ENCODE measurements at places on chromosomes 2 and 18.

- DNase-seq = no peak
Observed at GRCh38 chr2:68103709-68104055, 40.9 kb upstream of the C1D start.

DNA sequence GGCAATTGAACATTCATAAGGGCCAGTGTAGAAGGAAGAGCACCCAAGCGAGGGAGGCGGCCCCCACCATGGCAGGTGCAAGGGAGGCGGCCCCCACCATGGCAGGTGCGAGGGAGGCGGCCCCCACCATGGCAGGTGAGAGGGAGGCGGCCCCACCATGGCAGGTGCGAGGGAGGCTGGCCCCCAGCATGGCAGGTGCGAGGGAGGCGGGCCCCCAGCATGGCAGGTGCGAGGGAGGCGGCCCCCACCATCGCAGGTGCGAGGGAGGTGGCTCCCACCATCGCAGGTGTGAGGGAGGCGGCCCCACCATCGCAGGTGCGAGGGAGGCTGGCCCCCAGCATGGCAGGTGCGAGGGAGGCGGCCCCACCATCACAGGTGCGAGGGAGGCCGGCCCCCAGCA is 24.7 kb upstream of the GPC1 start:
- no peak for DNase-seq

GRCh38 chr2:102367331-102367971 is 11.9 kb downstream of the IL18R1 start:
- DNase-seq = no peak

DNA sequence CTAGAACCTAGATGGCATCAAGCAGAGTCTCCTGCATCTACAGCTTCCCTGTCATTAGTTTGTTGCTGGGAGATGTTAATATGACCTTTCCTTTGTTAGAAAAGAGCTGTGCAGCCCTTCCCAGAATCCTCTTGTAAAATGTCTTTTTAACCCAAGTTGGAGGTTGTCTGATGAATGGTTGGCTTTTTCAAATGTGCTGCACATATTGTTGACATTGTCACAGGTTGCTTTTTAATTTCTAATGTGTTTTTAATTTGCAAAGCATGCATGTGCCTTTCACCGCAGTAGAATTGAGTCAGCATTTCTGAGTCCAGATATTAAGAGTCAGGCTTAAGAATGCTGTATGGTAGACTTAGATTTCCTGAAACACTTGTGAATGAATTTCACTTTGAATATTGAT is 120.8 kb downstream of the GREB1L start:
- no peak for DNase-seq

DNA sequence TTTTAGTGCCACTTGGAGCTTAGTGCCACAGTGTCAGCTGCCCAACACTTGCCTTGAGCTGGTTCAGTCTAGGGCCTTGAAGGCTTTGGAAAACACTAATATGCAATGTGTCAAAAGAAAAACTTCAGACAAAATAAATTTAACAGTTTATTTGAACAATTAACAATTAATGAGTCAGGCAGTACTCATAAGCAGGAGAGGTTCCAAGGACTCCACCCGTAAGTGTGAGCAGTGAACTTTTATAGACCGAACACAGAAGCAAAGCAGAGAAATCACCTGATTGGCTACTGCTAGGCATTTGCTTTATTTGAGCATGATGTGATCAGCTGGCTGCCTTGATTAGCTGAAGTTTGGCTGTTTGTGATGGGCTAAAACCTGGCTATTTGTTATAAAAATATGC is 49.5 kb upstream of the TBC1D8 start:
- no peak for DNase-seq

- DNase-seq = peak; percentile 92
Observed at GRCh38 chr2:168174756-168175155, 72.6 kb downstream of the STK39 start.

DNA sequence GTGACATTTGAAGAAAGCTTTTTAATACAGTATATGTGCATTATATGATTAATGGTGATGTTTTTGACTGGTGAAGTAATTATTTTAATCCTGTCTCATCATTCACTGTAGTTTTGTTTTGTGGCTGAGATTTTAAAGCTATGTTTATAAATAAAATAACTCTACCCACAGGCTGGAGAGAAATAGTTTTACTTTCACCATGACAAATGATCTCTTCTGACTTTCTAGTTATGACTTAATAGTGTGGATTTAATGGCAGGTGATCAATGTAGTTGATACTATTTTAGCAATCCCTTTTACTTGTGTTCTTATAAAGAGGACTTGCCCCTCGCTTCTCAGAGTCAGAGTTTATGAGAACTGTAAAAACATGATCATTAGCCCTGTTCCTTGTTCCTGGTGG is 289.5 kb upstream of the SIX3 start:
- no peak for DNase-seq

DNA sequence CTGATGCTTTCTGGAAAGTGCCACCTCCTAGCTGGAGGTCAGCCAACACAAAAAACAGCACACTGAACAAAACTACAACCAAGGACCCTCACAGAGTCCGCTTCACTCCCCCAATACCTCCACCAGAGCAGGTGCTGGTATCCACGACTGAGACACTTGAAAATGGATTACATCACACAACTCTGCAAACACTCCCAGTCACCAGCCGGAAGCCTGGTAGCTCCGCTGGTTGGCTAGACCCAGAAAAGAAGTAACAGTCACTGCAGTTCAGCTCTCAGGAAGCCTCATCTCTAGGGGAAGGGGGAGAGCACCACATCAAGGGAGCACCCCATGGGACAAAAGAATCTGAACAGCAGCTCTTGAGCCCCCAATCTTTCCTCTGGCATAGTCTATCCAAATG is 175.4 kb downstream of the LCLAT1 start:
- DNase-seq = no peak
